GDM1 (cell line): ENCODE measurements at places on chromosomes 3 and 15.

- no peak for DNase-seq
These were observed 135.4 kb downstream of the NSMCE3 start for GRCh38 chr15:29134239-29134638.

DNA sequence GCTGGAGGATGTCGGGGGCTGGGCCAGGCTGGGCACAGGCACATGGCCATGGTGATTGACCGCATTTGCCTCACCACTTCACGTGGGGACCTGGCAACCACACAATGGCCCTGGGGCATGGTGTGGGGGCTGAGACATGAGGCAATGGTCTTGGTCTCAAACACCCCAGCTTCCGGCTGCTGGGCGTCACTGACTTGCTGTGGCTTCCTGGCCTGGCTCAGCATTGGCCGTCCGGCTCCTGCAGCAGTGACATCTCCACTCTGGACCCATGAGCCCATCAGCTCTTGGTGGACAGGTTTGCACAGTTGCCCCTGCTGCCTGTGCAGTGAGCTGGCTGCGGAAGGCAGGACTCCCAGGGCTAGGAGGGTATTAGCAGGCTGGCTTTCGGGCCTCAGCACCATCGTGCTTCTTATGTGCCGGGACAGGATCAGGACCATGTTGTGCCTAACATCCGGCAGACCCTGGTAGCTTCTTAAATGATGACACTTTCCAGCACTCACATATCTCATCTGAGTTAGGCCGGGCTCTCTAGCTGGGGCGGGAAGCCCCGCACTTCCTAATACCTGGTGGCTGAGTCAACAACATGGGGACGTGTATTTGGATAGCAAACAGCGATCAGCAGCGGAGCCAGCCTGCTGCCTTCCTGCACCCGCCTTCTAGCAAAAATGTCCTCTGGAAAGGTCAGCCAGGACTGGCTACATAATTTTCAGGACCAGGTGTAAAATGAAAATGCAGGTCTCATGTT is 34.1 kb downstream of the ZNF710 start:
- DNase-seq: no peak

DNA sequence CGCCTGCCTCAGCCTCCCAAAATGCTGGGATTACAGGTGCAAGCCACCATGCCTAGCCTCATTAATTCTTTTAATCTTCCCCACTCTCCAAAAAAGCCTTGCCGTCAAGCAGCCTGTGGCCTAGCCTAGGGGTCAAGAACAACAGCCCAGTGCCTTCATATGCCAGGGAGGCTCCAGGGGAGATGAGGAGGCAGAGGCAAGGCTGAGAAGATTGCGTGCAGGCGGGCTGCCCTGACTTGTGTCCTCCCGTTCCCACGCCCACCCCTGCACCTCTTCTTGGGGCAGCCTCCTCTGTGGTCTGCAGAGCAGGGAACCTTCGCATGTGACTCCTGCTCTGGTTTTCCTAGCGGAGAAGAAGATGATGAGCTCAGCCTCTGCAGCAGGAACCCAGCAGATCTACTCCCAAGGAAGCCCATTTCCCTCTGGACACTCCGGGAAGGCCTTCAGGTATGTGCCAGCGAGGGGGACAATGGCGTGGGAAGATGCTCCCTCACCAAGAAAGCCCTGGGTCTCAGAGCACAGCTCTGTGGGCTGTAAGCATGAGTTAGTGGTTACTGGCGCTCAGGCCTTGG is 118.5 kb upstream of the ABHD17C start:
- DNase-seq: no peak

- no peak for DNase-seq
These were observed 200.7 kb downstream of the TIGIT start for GRCh38 chr3:114494498-114494897.

DNA sequence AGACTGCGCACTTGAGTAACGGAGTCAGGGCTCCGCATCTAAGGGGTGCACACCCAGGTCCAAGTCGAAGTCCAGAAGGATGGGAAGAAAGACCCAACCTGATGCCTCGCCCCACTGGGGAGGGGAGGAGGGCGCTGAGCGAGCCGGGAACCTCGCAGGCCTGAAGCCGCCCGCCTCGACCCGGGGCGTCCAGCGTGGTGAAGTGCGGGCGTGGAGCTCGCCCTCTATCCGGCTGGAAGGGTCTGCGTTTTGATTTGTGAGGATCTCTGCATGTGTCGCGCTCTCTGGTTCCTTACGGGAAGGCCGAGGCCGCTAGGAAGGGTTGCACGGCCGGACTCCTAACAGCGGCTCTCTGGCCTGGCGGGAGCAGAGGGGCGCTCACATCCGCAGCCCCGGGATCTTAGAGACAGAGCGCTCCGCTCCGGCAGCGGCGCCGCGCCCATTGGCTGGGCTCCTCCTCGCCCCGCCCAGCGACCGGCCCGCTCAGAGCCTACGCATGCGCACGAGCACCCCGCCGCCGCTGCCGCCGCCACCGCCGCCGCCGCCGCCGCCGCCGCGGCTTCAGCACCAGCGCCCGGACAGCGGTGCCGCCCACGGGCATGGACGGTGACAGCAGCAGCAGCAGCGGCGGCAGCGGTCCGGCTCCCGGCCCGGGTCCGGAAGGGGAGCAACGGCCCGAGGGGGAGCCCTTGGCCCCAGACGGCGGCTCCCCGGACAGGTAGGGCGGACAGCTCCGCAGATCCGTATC is at the start of gene DISP2:
TSS of gene DISP2 (plus strand) at position 497 of the 748 bp plus-strand sequence. CDS start at position 600, 103 bp downstream.
- peak; percentile 80 for DNase-seq

GRCh38 chr3:173870976-173871375 is 473.4 kb downstream of the NLGN1 start:
- DNase-seq: no peak

- DNase-seq: no peak
These were observed 129.9 kb upstream of the SAMMSON start for GRCh38 chr3:69869643-69870042.

GRCh38 chr15:58058729-58059128 is 6.8 kb downstream of the ALDH1A2 start:
- no peak for DNase-seq

DNA sequence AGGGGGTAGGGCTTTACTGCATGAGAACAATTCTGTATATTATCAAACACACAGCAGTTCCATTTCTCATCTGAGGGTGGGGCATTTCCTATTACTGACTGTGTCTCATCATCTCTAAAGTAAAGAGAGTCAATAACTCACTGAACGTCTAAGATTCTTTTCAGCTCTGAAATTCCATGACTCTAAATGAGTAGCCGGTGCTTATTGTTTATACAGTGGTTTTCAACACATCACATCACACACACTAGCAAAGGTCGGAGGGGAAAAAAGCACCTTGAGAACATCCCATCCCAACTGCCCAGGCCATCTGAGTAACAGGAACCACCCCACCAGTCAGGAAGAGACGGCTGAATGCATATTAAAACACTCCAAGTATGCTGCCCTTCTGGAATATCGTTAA is 196.0 kb downstream of the SUCLG2 start:
- no peak for DNase-seq
